ENCODE measurements at places on chromosomes 12 and 14.

GRCh38 chr12:8951744-8952143, 2.3 kb upstream of the M6PR start:
- peak; percentile 28 for DNase-seq

GRCh38 chr14:88075269-88075981, 70.5 kb downstream of the GPR65 start:
- no peak for DNase-seq

DNA sequence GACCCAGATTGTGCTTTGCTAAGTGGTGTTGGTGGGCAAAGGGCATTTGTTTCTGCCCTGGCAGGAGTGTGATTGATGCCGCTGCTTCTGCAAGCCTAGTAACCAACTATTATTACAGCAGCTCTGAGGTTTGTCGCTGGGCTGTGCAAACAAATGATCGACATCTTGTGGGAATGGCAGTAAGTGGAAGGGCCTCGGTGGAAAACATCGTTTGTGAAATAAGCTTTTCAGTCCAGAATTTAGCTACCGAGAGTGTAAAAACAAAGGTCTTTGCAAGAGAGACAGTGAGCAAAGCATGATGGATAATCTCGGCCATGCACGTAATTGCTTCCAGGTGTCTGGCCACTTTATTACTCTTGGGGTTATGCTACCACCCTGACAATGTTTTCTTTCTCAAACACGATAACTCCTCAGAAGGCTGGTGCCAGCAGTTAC, 397.7 kb upstream of the PRICKLE1 start:
- no peak for DNase-seq

- DNase-seq: no peak
Observed at GRCh38 chr14:77128414-77128891, 13.1 kb downstream of the ZDHHC22 start.

GRCh38 chr14:84750284-84750683, 779.7 kb upstream of the FLRT2 start:
- DNase-seq: no peak

DNA sequence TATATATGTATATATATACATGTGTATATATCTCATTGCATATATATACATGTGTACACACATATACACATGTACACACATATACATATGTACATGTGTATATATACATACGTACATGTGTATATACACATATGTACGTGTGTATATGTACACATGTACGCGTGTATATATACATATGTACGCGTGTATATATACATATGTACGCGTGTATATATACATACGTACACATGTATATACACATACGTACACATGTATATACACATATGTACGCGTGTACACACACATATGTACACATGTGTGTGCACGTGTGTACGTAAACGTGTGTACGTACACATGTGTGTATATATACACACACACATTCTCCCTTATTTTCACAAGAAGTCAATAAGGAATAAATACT, 141.6 kb upstream of the TMCC3 start:
- no peak for DNase-seq

GRCh38 chr14:65238456-65238855, 136.1 kb upstream of the MAX start:
- DNase-seq: no peak

- DNase-seq: no peak
Observed at GRCh38 chr14:49766839-49767238, 1.1 kb upstream of the KLHDC2 start.

DNA sequence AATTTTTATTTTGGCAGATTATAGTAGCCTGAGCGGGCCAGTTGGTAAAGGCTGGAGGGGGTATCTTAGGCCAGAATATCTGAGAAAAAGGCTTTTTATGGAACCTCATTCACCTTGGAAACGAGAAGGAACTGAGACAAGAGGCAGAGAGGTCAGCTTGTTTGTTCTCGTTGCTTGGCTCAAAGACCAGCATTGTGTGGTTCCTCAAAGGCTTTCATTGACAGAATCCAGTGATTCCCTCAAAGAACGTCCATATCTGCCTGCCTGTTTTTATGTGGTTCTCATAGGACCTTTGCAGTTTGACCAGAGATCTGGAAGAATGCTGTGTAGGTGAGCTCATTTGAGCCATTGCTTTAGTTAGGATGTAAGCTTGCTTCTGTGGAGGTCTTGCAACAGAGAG, 117.3 kb downstream of the CFAP54 start:
- no peak for DNase-seq

- DNase-seq: no peak
Observed at GRCh38 chr14:82811246-82811645, 1277.6 kb upstream of the SEL1L start.

DNA sequence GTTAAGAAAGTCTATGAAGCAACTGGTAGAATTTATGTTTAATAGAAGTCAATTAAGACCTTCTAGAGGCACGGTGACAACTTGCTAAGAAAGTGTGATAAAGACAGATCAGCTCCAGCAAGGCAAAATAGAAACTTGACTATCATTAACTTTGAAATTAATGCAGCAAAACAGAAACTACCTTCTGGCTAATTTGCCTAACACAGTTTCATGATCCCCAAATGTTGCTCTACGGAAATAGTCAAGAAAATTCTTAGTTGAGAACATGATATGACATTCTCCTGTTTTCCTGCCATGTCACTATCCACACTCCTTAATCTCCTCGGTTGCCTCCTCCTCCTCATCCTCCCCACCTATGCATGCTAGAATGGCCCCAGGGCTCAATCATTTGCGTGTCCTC, 4.2 kb downstream of the DENND5B start:
- no peak for DNase-seq

GRCh38 chr12:42166501-42166900, 21.8 kb upstream of the GXYLT1 start:
- no peak for DNase-seq

- DNase-seq: no peak
Observed at GRCh38 chr12:68622250-68622649, 11.6 kb downstream of the RAP1B start.

GRCh38 chr12:55693323-55694187, 14.1 kb downstream of the ITGA7 start:
- DNase-seq: no peak

GRCh38 chr14:36666416-36667206, 5.0 kb downstream of the PAX9 start:
- DNase-seq: no peak

- peak; percentile 51 for DNase-seq
Observed at GRCh38 chr12:107990325-107990724, 138.8 kb upstream of the WSCD2 start.

- no peak for DNase-seq
Observed at GRCh38 chr14:74018174-74018585, 908 bp downstream of the ENTPD5 start.

GRCh38 chr12:109053382-109054123, 1.2 kb downstream of the USP30 start:
- peak; percentile 79 for DNase-seq

DNA sequence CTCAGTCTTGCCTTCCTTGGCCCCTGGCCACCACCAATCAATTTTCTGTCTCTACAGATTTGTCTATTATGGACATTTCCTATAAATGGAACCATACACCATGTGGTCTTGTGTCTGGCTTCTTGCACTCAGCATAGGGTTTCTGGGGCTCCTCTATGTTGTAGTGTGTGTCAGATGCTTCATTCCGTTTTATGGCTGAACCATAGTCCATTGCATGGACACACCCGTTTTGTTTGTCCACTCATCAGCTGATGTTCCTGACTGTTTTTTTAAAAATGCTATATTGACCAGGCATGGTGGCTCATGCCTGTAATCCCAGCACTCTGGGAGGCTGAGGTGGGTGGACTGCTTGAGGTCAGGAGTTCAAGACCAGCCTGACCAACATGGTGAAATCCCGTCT, 21.0 kb downstream of the ARL6IP4 start:
- no peak for DNase-seq

GRCh38 chr14:26191671-26192070, 406.2 kb downstream of the NOVA1 start:
- no peak for DNase-seq

GRCh38 chr14:54354096-54354495, 42.7 kb upstream of the CDKN3 start:
- no peak for DNase-seq

DNA sequence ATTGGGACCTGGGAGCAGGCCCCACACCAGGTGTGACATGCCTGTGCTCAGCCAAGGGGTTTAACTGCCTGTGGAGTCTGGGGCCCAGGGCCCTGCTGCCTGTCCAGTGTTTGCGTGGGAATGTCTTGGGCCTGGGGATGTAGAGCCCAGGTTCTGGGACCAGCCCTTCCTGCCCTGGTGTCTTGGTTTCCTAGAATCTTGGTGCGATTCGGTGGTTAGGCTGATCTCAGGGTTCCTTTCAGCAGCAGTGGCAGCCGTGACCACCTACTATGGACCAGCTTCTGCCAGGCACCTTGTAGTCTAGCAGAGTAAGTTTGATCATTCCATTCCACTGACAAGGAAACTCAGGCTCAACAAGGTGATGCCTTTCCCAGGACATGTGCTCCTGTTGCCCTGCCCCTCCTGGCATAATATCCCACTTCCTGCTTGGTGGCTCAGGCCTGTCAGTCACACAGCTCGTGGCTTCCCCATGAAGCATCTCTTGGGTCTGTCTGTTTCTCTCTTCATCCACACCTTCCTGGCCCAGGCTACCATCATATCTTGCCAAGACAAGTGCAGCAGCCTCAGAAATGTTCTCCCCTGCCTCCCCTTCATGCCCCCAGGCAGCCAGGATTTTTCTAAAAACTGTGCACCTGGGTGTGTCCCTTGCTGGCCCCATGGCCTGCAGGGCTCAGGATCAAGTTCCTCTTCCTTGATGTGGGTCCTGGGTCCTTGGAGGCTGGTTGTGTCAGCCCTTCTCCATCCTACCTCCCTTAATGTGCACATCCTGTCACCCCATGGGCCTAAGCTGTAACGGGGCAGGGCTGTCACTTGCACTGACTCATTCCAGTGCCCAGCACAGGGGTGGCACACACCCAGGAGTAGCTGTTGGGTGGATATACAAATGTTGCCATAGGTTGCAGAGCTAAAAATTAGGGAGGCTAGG, 101.6 kb downstream of the SLC25A47 start:
- DNase-seq: no peak

DNA sequence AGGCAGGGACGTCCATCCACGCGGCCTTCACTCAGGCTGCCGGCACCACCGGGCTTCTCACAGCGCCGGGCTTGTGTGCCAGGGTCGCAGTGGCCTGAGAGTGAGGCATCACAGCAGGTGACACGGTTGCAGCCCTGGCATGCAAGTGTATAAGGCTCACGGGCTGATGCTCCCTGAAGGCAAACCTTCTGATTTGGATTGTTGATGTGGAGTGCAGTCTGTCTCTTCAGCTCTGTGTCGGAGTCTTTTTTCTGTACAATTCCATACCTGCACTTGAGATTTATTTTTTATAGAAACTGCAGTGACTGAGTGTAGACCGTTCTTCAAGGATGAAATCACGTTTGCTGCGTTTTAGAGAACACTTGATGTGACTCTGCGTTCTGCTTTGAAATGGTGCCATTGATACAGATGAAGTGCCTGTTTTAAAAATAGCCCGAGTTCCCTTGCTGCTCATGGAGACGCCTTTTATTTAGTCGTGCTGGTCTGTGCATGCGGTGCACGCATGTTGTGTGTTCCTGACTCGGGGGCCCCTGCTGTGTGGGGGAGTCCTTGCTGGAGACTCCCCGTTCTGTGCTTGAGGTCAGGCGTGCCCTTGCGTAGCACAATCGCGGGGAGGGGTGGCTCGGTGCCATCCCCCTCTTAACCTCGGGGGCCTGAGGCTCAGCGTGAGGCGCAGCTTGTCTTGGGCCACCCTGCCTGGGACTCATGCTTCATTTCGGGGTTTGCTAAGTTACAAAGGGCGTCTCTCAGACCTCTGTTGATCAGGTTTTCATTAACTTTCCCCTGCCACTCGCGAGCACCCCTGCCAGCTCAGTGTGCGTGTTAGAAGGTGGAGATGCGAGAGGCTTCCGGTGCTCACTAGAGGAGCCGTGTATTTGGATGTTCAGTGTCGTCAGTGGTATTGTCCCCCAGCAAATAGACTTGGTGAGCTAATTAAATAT, 21.6 kb upstream of the AMN start:
- DNase-seq: peak; percentile 40

DNA sequence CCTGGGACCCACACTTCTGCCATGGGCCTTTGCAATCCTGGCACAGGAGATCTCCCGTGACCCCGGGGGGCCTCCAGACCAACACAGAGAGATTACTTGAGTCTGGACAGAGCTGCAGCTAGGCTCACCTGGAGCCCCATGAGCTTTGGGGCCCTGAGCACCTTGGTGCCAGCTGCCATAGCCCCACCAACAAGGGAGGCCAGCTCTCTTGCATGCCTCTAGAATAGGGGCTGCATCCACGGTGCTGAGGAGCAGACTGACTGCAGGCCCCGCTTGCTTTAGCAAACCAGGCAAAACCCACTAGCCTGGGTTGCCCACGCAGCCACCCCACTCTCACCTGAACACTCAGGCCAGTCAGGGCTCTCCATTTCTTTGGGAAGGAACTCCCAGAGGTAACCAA, 3.7 kb upstream of the OR4N2 start:
- DNase-seq: no peak

GRCh38 chr12:3872800-3873636, at the start of gene PARP11:
Gene PARP11 (minus strand): TSS chr12:3873399. CDS start chr12:3873229, 170 bp downstream.
- peak; percentile 98 for DNase-seq

DNA sequence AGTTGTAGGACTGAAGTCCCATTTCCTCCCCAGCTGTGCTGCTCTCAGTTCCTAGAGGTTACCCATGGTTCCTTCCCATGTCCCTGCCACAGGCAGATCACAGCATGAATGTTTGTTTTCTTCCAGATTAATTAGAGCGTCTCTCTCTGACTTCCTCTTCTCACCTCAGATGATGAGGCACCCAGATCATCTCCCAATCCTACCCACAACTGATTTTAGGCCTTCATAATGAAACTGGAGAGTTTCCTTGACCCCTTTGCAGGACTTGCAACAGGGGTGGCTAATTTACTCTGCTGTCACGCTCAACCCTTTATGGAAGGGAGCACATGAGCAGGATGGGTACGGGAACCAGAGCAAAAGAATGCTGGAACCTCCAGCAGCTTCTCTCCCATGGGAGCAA, 32.1 kb upstream of the TXNRD1 start:
- no peak for DNase-seq

- no peak for DNase-seq
Observed at GRCh38 chr14:42523666-42524065, 917.0 kb downstream of the LRFN5 start.

DNA sequence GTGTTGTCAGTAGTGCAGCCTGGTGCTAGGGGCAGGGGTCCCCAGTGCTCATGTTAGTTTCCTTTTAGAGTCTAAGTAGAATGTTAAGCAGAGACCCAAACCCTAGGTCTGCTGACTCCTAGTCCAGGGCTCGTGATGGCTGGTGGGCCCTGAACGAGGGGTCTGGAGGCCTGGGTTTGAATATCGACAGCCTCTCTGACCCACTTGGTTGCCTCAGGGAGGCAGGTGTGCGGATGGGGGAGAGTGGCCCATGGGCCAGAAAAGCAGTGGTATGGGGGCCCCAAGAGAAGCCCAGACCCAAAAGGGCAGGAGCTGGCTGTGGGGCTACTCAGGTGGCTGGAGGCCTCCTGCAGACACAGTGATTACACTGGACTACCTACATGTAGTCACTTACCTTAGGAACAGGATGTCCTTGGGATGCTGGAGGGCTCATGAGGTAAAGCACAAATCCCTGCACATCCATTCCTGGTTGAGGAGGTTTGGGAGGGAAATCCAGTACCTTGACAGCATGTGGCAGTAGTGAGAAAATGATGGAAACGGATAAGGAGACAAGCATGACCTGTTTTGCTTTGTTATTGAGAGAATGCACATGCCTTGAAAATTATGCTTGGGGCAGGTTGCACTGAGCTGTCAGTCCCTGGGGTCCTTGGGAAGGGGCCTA, 1.7 kb upstream of the SLC25A29 start:
- DNase-seq: no peak

GRCh38 chr14:94681300-94682060, 69.3 kb downstream of the SERPINA3 start:
- DNase-seq: no peak
